ENCODE measurements at places on chromosomes 12 and 14.

- no peak for DNase-seq
Observed at GRCh38 chr12:14768823-14769405, 34.4 kb downstream of the WBP11 start.

GRCh38 chr12:55862286-55862685 lies 19.6 kb upstream of the MMP19 start:
- DNase-seq: no peak

DNA sequence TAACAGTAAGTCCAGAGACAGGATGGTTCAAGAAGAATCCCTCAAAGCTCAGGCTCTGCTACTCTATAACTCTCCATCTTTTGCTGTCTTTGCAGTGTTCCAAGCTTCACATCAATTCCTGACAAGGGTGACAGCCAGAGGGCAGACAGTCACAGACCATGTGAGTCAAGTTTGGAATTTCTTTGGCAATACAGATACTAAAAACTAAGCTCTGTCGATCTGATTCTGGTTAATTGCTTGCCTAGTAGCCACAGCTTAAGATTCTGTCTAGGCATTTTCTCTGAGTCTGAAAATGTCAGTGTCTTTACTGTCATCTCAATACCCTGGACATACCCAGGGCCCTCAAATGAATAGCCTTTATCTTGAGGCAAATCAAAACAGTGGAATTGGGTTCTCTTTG lies 153.7 kb downstream of the CEP128 start:
- DNase-seq: no peak

DNA sequence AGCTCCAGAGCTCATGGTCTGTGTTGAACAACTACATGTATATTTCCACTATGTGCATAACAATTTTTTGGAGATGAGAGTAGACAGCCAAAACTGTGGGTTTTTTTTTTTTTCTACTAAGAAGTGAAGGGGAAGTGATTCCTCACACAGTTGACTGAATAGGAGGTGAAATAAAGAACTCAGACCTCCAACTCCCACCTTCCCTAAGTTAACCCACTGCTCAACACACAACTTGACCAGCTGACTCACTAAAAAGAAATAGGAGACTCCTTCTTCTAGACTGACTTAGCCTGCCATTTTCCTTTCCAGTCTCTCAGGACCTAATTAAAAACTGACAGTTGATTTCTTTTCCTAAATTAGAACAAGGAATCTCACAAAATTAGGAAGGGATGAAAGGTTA lies 1.7 kb downstream of the M6PR start:
- peak; percentile 66 for DNase-seq

DNA sequence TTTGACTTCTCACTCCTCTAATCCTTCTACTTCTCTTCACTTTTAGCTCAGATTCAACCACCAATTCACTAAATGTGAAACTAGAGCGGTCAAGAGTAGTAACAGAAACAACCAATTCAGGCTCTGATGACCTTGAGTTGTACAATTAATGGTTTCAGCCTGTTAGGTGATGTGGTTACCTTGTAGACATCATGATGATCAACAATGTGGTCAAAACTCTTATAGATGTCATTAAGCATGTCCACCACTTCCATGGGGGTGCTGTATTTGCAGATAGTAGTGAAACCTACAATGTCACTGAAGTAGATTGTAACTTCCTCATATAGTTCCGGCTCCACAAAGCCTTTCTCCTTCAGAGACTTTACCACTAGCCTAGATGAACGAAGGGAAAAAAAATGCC lies 54.1 kb upstream of the PLBD1 start:
- DNase-seq: no peak

DNA sequence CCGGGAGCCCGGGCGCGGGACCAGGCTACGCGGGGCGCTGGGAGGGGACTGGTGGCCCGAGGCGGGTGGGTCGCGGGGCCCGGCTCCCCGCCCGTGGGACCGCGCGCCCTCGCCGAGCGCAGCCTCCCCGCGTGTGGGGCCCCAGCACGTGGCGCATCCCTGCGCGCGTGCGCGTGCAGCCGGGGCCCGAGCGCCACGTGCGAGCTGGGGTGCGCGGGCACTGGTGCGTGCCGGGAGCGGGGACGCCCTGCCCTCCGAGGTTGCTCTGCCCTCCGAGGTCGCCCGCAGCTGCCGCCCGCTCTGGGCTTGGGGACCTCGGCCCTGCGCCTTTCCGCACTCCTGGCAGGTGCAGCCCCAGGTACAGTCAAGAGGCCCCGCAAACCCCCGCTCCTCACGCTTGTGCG lies 365 bp upstream of the CCDC88C start:
- no peak for DNase-seq

GRCh38 chr12:24127919-24128721 lies 178.7 kb upstream of the SOX5 start:
- no peak for DNase-seq

DNA sequence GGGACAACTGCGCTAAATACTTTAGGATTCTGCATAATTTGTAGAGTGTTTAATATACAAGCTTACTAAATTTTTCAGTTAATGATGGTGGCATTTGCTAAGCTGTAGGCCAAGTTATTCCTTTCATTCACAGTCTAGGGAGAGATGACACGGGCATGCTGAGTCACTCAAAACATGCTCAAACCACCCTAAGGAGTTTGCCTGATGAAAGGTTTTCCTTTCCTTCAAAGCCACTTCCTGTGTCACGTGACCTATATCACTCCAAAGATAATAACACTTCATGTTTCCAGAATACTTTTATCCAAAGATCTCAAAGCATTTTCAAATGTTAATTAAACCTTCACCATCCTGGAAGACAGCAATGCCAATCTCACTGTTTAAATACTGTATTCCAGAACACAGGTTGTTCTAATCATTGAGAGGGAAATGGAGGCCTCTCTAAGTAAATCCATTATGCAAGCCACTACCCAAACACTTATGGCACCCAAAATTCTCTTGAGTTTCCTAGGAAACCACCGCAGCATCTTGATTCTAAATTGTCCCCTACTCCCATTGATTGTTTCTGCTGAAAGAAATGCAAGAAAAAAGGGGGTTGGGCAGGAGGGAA lies 207.0 kb upstream of the CDKN3 start:
- no peak for DNase-seq

- DNase-seq: no peak
Observed at GRCh38 chr12:59093073-59093772, 172.9 kb upstream of the LRIG3 start.

DNA sequence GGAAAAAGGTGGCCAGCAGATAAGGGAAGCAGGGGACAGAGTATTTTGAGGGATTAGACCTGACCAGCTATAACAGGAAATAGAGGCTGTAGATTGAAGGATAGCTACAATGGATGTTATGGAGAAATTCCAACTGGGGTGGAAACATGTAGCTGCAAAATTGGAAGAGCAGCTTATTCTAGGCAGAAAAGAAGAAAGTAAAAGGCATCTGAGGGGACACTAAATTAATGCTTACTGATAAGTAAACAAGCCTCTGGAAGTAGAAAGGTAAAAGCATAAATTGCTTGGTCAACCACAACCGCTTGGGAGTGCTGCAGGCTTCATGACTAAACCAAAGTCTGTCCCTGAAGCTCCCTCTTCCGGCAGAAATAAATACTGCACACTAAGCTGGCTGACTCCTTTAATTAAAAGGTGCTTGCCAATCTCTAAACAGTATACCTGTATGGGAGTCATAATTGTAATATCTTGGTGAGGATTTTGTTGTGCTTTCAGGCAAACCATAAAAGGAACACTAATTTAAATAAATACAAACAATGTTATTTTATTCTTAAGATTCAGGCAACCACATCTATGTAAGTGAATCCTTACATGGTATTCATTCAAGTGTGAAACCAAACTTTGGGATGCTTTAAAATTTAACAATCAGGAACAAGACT lies 7.7 kb downstream of the UBC start:
- peak; percentile 93 for DNase-seq

Data from KBM-7 (cell line).